ENCODE measurements at places on chromosomes 6 and 20. TPM values are rescaled to one million over a fixed set of nuclear protein-coding genes. Genes with fewer than 3 reads are reported as not detected.

DNA sequence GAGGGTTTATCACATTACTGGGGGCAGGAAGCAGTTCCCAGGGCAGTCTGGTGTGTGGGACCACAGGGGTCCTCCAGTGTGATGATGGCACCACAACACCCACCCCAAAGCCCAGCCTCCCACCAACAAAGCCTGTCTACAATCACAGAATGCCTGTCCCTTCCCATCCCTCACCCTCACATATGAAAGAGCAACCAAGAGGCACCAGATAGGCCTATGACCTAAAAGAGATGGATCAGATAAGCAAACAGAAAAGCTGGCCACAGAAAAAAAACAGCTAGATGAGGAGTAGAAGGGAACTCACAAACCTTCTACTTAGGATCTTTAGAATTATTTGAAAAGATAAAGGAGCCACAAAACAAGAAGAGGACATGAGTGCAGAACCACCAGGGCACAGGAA, 54.3 kb downstream of the SERAC1 start:
- DNase-seq = no peak
- peaks cover 3% of the 10 kb centered on the region for H3K36me3 ChIP-seq
- no peak overlapping the region for H3K27ac ChIP-seq
- no peaks in the 10 kb centered on the region for H3K27me3 ChIP-seq

DNA sequence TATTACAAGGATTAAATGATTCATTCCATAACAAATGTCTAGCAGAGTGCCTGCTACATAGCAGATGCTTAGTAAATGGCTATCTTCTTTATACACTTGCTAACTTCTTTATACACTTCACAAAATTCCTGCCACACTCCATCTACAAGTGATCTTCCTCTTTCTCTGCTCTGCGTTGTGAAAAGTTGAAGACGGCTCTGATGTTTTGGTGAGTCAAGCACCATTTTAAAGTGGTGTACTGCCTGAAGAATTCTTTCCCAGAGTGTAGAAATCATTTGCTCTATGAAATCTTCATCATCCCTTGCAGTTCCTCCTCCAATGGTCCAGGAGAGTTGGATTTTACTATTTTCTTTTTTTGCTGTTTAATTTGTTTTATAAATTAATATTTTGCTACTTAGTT, 74.9 kb downstream of the TNFAIP3 start:
- no peaks in the 10 kb centered on the region for H3K27me3 ChIP-seq
- no peak overlapping the region for H3K27ac ChIP-seq
- H3K4me3 ChIP-seq = no peak overlapping the region
- H3K36me3 ChIP-seq = no peaks in the 10 kb centered on the region

DNA sequence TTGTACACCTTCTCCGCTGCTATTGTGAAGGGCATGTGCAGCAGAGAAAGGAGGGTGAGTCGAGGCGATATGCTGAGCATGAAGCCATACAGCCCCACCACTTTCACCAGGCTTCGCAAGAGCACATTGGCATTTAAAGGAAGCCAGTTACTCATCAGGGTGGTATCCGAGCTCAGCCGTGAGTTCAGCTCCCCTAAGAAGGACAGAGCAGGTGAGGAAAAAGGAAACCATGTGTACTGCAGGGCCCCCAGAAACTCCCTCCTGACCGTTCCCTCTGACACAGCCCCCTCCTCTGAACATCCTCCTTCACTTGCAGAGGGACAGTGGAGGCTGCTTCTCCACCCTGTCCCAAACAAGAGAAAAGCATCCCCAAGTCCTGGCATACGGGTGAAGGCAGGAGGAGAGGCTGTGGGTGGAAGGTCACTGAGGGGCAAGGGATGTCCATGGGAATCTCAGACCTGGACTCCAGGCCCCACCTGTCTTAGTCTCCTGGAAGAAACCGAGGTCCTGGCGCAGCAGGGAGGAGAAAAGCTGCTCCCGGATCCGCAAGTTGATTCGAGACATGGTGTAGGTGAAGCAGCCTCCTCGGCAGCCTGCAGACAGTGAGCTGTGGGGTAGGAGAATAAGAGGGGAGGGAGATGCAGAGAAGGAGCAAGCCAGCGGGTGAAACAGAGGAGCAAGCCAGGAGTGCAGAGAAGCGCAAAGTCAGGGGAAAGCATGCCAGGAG, 3.2 kb downstream of the TAP2 start:
- peaks cover 13% of the 10 kb centered on the region for H3K4me1 ChIP-seq
- no peak overlapping the region for H3K4me3 ChIP-seq
- no peak overlapping the region for H3K27ac ChIP-seq
- H3K27me3 ChIP-seq = no peaks in the 10 kb centered on the region

GRCh38 chr20:54345301-54345724, 130.1 kb upstream of the DOK5 start:
- no peak overlapping the region for H3K4me3 ChIP-seq
- H3K27ac ChIP-seq = no peak overlapping the region
- H3K27me3 ChIP-seq = no peaks in the 10 kb centered on the region
- H3K36me3 ChIP-seq = no peaks in the 10 kb centered on the region
- DNase-seq = no peak

DNA sequence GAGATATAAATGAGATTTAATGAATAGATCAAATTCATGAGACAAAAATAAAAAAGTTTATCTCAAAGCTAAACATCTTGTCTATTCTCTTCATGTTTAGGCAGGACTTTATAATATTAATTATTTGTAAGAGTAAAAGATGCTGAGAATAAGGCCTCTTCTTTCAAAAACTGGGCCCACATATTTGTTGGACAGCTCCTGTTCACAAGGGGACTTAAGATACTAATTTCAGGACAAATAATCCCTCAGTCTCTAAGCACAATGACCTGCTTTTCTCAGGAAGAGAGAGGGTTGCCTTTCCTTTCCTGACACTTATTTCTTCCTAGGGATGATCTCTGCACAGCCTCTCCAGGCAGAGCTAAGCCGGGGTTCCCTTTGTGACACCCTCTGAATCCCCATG, 43.3 kb downstream of the NOX3 start:
- no peaks in the 10 kb centered on the region for H3K27me3 ChIP-seq
- no peaks in the 10 kb centered on the region for H3K4me1 ChIP-seq
- no peaks in the 10 kb centered on the region for H3K36me3 ChIP-seq
- no peak for DNase-seq
- H3K4me3 ChIP-seq = no peak overlapping the region
- no peak overlapping the region for H3K27ac ChIP-seq

Gene TREML2
- 5.5 TPM for total RNA-seq

Gene OXT
- total RNA-seq = 3.0 TPM

Gene BMP6
- 0.13 TPM for total RNA-seq

Gene NHSL1
- 0.64 TPM for total RNA-seq

Data from T-cell (primary cell).